Liver (tissue), 10 donors: ENCODE measurements at places on chromosomes 6 and 20.

- H3K36me3 ChIP-seq = no peaks in the 10 kb centered on the region
- DNase-seq = no peak
- no peak overlapping the region for H3K4me3 ChIP-seq
- no peak overlapping the region for H3K27ac ChIP-seq
- H3K4me1 ChIP-seq = no peaks in the 10 kb centered on the region
- no peaks in the 10 kb centered on the region for H3K27me3 ChIP-seq
These were observed 221.7 kb upstream of the ECI2 start for GRCh38 chr6:4356899-4357659.

GRCh38 chr6:21767891-21768648, 174.5 kb downstream of the SOX4 start:
- no peaks in the 10 kb centered on the region for H3K27me3 ChIP-seq
- no peak overlapping the region for H3K27ac ChIP-seq
- H3K4me3 ChIP-seq = no peak overlapping the region

- H3K36me3 ChIP-seq = peaks cover 36% of the 10 kb centered on the region
- H3K4me3 ChIP-seq = no peak overlapping the region
- no peak overlapping the region for H3K27ac ChIP-seq
- peak; percentile 50 for DNase-seq
- no peaks in the 10 kb centered on the region for H3K27me3 ChIP-seq
These were observed 2.9 kb downstream of the RXRB start for GRCh38 chr6:33197431-33198048.

GRCh38 chr20:6044115-6044514, 9.7 kb downstream of the LRRN4 start:
- peaks cover 17% of the 10 kb centered on the region for H3K36me3 ChIP-seq
- no peaks in the 10 kb centered on the region for H3K4me1 ChIP-seq
- no peak overlapping the region for H3K27ac ChIP-seq
- H3K4me3 ChIP-seq = no peak overlapping the region

- no peaks in the 10 kb centered on the region for H3K36me3 ChIP-seq
- no peak overlapping the region for H3K27ac ChIP-seq
- peaks cover 2% of the 10 kb centered on the region for H3K27me3 ChIP-seq
- DNase-seq = no peak
- peaks cover 5% of the 10 kb centered on the region for H3K4me1 ChIP-seq
These were observed 2.3 kb upstream of the DLGAP4 start for GRCh38 chr20:36303831-36304230.

DNA sequence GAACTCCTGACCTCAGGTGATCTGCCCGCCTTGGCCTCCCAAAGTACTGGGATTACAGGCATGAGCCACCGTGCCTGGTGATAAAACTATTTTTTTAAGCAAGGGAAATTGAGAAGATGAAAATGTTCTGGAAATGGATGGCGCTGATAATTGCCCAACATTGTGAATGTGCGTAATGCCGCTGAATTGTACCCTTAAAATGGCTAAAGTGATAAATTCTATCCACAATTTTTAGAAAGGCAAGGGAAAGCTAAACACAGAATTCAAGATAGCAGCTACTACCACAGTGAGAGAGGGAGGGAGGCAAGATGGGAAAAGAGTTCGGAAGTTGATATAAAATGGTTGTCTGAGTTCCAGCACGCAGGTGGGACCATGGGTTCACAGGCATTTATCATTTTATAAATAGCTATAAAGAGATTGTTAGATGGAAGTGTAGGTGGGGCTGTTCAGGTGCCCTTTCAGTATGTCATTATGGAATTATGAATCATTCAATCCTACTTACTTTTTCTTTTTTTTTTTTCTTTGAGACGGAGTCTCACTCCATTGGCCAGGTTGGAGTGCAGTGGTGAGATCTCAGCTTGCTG, 8.3 kb downstream of the RIPOR3 start:
- H3K4me3 ChIP-seq = no peak overlapping the region
- H3K4me1 ChIP-seq = peaks cover 18% of the 10 kb centered on the region
- no peak overlapping the region for H3K27ac ChIP-seq
- H3K36me3 ChIP-seq = no peaks in the 10 kb centered on the region

DNA sequence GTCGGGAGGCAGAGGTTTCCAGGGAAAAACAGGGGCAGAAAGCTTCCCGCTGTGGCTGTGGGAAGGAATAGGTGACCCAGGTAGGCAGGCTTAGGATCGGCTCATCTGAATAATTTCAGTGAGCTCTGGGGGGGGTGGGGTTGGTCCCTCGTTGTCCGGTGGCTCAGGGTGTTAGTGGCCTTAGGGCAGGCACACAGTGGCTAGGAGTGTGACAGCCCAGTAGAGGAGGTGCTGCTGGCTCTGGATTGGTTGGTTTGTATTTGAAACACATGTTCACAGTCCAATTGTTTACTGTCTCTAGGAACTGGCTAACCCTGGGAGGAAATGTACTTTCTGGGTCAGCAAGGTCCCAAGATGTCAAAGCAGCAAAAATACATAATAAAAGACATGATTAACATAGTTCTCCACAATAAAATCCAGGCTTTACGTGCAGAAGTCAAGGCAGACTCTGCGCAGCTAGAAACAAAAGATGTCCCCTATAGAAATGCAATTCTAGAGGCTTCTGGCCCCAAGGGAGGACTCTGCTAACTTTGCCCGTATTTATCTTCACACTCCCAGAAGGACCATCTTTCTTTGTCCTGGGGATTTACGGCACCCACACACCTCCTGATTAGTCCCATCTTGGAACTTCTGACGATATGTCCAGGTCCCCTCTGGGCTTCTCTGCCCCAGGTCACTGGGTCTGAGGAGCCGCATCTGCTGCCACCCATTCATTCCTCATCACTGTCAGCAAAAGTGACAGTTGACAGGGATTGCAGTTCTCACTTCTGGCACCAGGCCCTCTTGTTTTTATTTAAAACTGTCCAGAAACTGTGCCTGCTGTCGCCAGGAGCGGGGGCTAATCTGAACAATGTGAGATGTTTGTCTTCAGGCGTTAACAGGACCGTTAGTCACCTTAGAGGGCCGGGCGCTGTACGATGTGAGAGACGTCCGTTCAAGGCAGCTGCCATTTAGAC, 18.7 kb downstream of the MOCS3 start:
- H3K27ac ChIP-seq = no peak overlapping the region
- H3K4me1 ChIP-seq = peaks cover 2% of the 10 kb centered on the region
- H3K27me3 ChIP-seq = no peaks in the 10 kb centered on the region
- DNase-seq = no peak

- no peaks in the 10 kb centered on the region for H3K4me1 ChIP-seq
- no peak overlapping the region for H3K4me3 ChIP-seq
- no peaks in the 10 kb centered on the region for H3K36me3 ChIP-seq
- no peak for DNase-seq
- no peak overlapping the region for H3K27ac ChIP-seq
These were observed 4.7 kb upstream of the MYLK4 start for GRCh38 chr6:2755456-2755855.

- no peak overlapping the region for H3K27ac ChIP-seq
- H3K36me3 ChIP-seq = peaks cover 37% of the 10 kb centered on the region
- no peaks in the 10 kb centered on the region for H3K27me3 ChIP-seq
- no peaks in the 10 kb centered on the region for H3K4me1 ChIP-seq
- no peak overlapping the region for H3K4me3 ChIP-seq
- DNase-seq = no peak
These were observed 26.5 kb downstream of the EIF2S2 start for GRCh38 chr20:34085544-34086040.

GRCh38 chr20:2742431-2742830, 49.9 kb downstream of the EBF4 start:
- no peaks in the 10 kb centered on the region for H3K36me3 ChIP-seq
- no peak for DNase-seq
- H3K27ac ChIP-seq = no peak overlapping the region
- no peaks in the 10 kb centered on the region for H3K4me1 ChIP-seq
- peaks cover 2% of the 10 kb centered on the region for H3K27me3 ChIP-seq
- no peak overlapping the region for H3K4me3 ChIP-seq

GRCh38 chr6:138844192-138844591, 48.3 kb downstream of the ECT2L start:
- H3K27ac ChIP-seq = no peak overlapping the region
- no peak overlapping the region for H3K4me3 ChIP-seq
- DNase-seq = no peak
- H3K4me1 ChIP-seq = no peaks in the 10 kb centered on the region
- no peaks in the 10 kb centered on the region for H3K27me3 ChIP-seq
- H3K36me3 ChIP-seq = no peaks in the 10 kb centered on the region

- no peaks in the 10 kb centered on the region for H3K36me3 ChIP-seq
- no peaks in the 10 kb centered on the region for H3K27me3 ChIP-seq
- no peak for DNase-seq
- H3K27ac ChIP-seq = no peak overlapping the region
These were observed 438.4 kb upstream of the SPTLC3 start for GRCh38 chr20:12570371-12570770.

- H3K4me1 ChIP-seq = no peaks in the 10 kb centered on the region
- DNase-seq = no peak
- no peak overlapping the region for H3K4me3 ChIP-seq
- H3K27me3 ChIP-seq = no peaks in the 10 kb centered on the region
These were observed 76.5 kb upstream of the TSHZ2 start for GRCh38 chr20:52895701-52896100.

GRCh38 chr6:14121936-14122344, 4.4 kb downstream of the CD83 start:
- no peak for DNase-seq
- H3K4me3 ChIP-seq = no peak overlapping the region
- H3K36me3 ChIP-seq = no peaks in the 10 kb centered on the region
- no peak overlapping the region for H3K27ac ChIP-seq
- no peaks in the 10 kb centered on the region for H3K27me3 ChIP-seq

DNA sequence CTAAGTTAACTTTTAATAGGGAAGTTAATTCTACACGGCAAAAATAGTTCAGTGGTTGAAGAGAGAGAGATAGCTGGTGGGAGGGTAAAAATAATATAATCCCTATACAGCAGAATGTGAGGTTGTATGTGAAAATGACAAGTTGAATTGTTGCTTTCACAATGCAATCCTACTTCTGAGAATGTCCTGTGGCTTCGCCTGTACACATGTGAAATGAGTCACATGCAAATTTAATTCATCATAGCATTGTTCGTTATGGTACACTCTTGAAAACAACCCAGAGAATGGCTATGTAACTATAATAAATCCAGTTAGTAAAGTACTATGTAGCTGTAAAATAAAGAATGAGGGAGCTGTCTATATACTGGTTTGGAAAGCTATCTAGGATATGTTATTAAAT, 46.0 kb upstream of the HINT3 start:
- no peaks in the 10 kb centered on the region for H3K4me1 ChIP-seq
- H3K27ac ChIP-seq = no peak overlapping the region
- no peak for DNase-seq
- H3K27me3 ChIP-seq = no peaks in the 10 kb centered on the region
- no peak overlapping the region for H3K4me3 ChIP-seq

DNA sequence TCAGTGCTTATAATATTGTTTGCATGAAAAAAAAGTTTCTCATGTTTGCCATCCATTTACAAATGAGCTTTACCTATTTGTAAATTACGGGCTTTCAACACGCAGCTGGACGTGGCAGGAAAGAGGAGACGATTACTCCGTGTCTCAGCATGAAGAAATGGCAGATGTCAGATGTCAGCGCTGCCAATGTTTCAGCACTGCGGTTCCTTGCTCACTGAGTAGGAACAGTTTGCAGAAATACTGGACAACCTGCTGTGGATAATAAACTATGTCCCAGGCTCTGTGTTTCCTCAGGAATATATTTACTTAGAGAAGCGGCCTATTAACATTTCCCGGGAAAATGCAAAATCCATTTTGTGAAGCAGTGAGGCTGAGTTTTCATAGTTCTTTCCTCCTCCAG, 22.7 kb downstream of the RAMACL start:
- H3K4me3 ChIP-seq = no peak overlapping the region
- no peak overlapping the region for H3K27ac ChIP-seq
- no peak for DNase-seq
- H3K4me1 ChIP-seq = no peaks in the 10 kb centered on the region
